ENCODE measurements at places on chromosomes 12 and 14.

DNA sequence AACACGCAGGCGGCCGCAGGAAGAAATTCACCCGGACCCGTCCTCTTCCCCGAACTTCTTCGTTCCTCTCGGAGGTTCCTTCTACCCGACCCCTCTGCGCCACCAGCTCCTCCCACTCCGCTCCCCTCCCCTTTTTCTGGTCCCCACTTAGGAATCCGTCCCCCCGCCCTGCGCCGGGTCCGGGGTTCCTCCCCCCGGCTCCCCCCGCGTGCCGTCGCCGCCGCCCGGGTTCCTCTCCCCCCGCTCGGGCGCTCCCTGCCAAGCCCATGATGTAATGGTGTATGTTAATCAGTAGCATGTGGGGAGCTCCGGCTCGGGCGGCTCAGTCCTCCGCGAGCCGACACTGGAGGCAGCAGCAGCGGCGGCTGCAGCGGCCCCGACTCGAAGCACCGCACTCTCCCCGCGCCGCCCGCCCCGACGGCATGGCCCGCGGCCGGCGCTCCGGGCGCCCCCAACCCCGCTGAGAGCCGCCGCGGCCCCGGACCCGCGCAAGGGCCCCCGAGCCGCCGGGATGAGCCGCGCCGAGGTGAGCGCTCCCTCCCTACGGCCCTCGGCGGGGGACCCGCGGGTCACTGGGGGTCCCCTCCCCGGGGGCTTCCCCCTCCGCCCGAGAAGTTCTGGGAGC, 1.0 kb upstream of the SAMD4A start:
- no peak for DNase-seq

GRCh38 chr12:96354326-96354725, 45.9 kb downstream of the CDK17 start:
- no peak for DNase-seq

DNA sequence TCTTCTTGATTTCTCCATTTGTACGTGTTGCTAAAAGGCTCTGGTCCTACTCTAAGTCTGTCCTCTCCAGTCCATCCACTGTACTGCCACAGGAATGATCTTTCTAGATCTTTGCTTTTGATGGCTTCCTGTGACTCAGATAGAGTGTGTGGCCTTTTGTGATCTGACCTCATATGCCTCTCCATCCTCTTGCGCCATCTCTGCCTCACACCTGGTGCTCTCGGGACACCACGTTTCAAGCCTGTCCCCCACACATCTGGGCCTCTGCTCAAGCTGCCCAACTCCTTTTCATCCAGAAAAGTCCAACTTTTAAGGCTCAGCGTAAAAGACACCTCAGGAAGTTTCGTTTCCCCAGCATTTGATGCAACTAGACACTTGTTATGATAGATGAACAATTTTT, 39.0 kb downstream of the DCAF4 start:
- DNase-seq, result no peak

GRCh38 chr14:22036541-22037239, 363.1 kb upstream of the OR4E1 start:
- no peak for DNase-seq

DNA sequence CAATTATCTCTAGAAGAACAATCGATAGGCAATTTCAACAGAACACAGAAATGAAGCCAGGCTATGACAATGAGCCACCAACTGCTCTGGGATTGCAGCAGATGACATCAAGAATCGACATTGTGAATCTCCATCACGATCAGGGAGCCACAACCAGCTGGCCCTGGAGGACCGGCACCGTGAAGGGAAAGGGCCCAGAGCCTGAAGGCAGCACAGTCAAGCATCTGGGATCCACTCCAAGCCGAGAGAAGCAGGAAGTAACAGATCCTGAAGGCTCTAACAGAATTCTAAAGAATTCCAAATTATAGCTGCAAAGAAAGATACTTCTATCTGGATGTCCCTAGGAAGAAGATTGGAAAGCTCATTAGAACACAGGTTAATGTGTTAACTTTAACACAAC, 61.0 kb downstream of the LRRC74A start:
- DNase-seq, result no peak

DNA sequence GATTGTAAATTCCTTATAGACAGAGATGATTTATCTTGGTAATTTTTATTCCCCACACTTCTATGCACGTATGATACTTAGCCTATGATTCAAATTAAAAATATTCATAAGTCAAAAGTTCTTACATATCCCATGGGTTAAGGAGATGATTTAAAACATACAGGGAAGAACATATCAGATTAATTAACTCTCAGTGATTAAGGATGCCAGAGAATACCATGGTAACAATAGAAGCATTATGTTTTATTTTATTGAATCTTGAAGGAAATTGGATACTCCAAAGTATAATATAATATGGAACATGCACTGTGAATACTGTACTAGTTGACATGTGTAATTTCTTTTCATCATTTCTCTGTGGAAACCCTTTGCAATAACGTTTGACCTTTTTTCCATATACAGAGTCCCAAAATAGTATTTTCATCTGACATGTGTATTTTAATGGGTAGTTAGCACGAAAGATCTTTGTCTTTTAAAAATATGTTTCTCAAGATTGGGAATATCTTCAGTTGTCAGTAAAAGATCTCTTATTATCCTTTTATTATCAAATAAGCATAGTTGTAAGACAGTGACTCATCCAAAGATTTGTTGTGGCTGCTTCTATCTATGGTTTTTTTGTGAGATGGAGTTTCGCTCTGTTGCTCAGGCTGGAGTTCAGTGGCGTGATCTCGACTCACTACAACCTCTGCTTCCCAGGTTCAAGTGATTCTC, 166.7 kb downstream of the RAD51B start:
- no peak for DNase-seq

DNA sequence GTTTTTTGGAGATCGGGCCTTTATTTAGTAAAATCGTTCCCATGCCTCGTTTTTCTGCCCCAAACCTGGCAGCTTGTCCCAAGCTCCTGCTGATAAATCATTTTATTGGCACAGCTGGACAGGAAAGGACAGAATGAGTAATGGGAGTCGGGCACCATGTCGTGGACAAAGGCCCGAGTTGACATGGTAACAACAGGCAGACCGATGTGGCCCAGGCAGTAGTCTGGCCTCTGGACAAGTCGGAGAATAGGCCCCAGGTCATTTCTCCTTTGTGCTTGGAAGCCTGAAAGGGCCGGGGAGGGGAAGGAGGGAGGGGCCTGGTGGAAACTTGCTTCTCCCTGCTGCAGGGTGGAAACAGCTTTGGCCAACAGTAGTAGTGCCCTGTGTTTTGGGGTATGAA, 234.9 kb downstream of the SUDS3 start:
- DNase-seq, result no peak
